GM12878 (cell line): ENCODE measurements at places on chromosomes 7 and 10.

GRCh38 chr10:110349831-110350230, 45.1 kb upstream of the SMNDC1 start:
- no peak for DNase-seq

DNA sequence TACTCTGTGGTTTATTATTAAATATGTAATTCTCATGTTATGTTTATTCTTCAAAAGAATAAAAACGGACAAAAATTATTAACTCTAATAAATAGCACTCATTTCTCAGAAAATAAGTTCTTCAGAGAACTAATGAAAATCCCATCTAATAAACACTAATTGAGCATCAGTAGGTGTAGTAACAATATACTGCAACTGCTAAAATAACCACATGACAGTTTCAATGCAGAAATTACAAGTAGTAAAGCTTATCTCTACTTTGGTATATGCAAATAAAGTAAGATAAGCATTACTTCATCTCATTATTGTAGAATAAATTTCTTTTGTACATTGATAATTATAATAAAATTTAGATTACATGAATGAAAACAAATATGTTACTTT, 56.4 kb upstream of the DKK1 start:
- DNase-seq, result no peak

DNA sequence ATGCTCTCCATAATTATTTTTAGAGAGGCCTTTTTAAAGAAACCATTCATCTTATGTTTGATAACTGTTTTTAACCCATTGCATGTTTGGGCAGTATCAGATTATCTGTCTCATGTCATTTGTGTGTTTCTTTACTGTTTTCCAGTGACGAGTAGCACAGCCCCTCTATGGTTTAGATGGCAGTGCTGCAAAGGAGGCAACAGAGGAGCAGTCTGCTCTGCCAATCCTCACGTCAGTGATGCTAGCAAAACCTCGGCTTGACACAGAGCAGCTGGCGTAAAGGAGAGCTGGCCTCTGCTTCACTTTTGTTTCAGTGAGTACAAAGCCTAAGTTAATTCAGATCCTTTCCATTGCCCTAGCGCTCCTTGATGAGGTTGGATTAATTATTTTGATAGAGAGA, 80.4 kb upstream of the GARIN1A start:
- no peak for DNase-seq

- DNase-seq, result no peak
Measured at GRCh38 chr7:81300753-81301152, 381.9 kb upstream of the SEMA3C start.

DNA sequence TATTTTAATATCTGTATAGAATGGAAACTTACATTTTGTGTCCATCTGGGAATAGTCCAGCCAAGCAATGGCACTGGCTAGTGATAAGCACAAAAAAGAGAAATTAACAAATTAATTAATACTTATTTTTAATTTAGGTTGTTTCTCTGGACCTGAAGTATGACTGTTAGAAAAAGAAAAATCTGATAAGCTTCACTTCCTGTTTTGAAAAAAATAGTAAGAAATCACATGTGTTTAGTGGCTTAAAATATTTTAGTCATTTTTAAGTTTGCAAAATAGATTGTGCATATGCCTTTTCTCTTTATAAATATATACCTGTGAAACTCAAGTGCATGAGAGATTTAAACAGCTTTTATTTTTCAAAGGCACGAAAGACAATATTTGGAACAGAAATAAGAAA, 50.1 kb upstream of the CREB5 start:
- DNase-seq, result no peak

DNA sequence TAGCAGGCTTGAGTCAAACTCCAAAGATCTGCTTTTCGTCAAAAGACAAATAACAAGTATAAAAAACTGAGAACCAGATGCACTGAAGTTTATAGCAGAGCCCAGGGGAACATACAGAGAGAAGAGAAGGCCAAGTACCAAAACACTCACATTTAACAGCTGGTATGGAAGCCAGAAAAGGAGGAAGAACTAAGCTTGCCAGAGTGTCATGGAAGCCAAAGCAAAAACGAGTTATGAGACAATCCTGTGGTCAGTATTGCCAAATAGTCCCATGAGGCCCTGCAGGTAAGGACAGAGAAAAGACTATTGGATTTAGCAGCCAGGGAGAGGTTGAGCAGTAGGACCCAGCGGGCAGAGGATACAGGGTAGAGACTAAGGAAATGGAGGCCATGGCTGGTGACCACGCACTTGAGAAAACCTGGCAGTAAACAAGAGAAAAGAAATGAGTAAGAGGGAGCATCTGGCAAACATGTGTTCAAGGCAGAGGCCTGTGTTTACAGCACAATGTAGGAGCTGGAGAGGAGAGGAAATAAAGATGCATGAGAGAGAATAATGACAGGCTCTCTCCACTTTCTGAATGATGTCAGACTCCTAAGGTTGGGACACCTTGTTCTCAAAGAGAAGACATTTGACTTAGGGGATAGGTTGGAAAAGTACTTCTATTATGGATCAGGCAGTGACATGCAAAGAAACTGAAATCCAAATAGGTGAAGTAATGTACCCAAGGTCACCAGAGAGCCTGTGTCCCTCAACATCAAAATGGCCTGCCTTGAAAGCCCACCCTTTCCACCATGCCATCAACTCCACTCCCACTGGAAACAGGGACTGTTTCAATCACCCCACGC, 9.1 kb downstream of the CREB3L2 start:
- no peak for DNase-seq

- no peak for DNase-seq
Measured at GRCh38 chr10:67262675-67263074, 336.8 kb downstream of the LRRTM3 start.

GRCh38 chr10:117666166-117666565, 123.6 kb downstream of the EMX2 start:
- no peak for DNase-seq

DNA sequence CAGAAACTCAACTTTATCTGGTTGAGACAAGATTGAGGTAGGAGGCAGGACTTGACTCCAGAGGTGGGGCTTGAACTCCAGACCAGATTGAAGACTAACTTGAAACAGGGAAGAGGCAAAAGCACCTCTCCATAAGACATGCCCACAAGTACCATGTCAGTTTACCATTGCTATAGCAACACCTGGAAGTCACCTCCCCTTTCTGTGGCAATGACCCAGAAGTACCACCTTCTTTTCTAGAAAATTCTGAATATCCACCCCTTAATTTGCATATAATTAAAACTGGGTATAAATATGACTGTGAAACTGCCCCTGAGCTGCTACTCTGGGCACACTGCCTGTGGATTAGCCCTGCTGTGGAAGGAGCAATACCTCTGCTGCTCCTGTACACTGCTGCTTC, 4.9 kb upstream of the TOMM7 start:
- DNase-seq, result no peak

DNA sequence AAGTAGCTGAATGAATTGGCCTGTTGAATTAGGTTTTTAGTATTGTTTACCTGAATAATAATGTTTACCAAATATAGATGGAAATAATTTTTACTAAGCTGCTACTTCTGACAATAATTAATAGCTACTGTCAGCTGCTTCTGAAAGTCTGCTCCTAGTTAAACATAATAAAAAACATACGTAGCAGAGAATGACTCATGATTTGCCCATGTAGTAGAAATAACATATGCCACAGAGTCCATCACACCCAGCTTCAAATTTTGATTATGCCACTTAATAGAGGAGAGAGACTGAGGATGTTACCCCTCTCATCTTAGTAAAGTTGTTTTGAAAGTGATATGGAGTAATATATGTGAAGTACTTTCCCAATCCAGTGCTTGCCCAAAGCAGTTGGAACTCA, 57.6 kb upstream of the MDFIC start:
- DNase-seq, result no peak

- no peak for DNase-seq
Measured at GRCh38 chr7:41773756-41774155, 70.9 kb upstream of the INHBA start.

DNA sequence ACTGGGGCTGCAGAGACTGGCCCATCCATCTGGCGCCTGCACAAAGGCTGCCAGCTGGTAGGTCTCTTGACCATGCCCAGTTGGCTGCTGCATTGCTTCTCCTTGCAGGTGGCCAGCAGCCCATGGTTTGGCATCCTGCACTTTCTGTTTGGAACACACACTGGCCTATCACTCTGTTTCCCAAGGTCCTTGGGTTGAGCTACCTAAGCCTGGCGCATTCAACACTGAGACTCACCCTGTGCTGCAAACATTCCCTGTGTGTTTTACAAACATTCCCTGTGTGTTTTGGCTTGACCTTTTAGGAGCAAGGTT, 55.5 kb downstream of the TACR2 start:
- no peak for DNase-seq

DNA sequence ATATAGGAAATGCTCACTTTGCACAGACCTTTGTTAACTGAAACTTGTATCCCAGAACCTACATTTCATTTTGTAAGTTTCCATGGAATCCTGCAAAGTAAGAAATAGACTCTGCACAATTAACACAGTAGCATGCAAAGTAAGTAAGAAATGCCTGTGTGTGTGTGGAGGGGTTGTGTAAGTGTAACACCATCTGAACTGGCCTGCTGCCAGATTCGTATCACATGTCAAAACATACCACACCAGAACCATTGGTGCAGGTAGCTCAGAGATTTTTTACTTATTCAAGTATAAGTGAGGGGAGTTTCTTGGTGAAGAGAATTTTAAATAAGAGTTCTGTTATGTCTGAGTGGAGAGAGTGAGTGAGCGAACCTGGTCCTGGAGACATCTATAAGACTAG, 17.9 kb upstream of the DDX21 start:
- DNase-seq, result no peak

- no peak for DNase-seq
Measured at GRCh38 chr7:117283779-117284178, 39.1 kb downstream of the WNT2 start.

DNA sequence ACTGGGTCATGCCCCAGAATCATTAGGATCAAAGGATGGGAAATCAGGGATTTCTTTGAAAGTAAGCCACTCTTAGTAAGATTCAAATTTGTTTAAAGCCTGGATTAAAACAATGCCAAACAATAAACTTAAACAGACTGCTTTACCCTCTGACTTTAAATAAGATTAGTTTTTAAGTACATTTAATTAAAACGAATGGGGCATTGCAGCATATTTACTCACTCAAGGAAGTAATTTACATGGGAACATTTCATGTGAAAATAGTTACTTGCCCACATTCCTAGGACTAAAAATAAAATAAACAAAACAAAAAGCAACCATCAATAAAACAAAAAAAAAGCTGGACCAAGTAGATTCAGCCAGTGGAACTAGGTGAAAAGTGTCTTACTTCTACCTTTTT, 7.8 kb downstream of the ABLIM1 start:
- DNase-seq, result no peak

GRCh38 chr10:24419066-24419465, 210.1 kb downstream of the KIAA1217 start:
- DNase-seq, result no peak

DNA sequence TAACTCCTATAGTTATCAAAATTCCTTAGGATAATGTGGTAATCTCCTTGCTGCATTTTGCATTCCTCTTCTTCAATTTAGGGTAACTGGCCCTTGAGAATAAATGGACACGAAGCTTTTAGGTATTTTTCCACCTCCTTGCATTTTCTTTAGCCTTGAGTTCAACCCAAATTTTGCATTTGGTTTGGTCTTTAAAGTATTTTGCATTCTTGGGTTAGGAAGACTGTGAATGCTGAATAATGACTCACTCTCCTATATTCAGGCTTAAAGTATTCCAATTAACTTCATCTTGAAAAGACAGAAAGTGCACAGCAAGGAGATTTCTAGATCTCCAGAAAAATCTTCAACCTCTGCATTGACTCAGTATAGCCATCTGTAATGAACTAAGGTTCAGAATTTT, 47.3 kb downstream of the TFPI2 start:
- DNase-seq, result no peak

DNA sequence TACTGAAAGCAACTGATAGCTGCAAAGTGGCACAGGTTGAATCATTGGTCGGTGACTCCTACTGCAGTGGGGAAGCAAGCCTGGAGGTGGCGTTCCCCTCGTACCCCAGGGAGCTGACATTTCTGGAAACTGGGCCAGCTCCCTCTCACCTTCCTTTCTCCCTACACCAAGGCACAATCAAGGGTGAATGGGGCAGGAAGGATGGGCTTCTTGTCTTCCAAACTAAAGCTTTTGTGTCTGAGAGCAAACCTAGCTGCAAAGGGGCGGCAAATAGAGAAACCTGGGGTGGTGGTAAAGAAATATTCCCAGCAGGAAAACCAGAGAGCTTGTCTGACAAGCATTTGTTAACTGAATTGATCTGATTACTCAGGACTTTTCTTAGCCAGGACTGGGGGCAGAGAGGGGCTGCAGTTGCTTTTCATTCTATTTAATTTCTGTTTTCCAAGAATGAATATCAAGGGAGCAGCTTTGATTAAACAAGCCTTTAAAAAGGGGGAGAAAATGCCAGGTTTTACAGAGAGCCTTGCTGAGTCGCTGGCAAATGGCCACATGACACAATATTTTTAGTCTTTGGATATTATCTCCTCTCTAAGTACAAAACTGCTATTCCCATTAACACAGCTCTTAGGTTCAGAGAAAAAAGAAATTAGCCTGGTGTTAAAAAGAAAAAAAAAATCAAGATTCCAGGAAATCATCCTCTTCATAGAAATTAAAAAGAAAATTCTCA, 27.8 kb downstream of the CDHR3 start:
- no peak for DNase-seq

DNA sequence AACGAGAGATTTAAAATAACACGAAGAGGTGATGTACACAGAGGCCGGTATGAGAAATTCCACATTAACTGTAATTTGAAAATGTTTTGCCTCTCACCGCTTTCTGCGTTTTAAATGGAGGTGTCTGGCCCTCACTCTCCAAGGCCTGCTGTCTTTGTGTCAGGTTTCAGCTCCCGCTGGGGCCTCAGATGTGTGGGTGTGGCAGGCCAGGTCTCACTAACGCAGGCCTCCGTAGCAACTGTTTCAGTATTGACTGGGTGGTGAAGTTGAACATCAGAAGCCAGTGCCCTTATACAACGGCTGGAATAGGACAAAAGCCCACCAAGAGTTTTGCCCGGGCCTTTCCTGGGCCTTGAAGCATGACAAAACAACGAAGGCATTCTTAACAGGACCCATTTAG, 303.1 kb downstream of the ADARB2 start:
- no peak for DNase-seq

- DNase-seq, result no peak
Measured at GRCh38 chr7:112963634-112964033, 123.0 kb downstream of the GPR85 start.

DNA sequence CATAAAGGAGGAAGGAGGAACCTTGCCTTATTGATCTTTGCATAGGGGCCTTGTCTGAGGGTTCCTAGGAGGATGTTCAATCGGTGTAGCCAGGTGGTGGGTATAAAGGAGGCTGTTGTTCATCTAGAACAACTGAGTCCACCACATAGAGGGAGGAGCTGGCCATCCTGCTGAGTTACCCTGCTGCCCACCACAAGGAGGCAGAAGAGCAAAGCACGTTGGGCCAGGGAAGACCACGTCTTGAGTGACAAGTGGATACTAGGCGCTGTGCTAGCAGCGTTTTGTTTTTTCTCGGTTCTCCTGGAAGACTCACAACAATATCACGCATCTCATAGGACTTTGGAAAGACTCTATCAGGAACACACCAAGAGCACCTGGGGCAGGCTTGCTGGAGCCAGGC, 20.0 kb downstream of the FOXI2 start:
- DNase-seq, result no peak
